Cardiac muscle cell (in vitro differentiated cells and primary cell): ENCODE measurements at places on chromosomes 4 and X. TPM values are rescaled to one million over a fixed set of nuclear protein-coding genes. Genes with fewer than 3 reads are reported as not detected.

ZNF674 gene
- 1.3 and 1.6 TPM in 2 replicates for polyA plus RNA-seq

SNCA gene
- 112 and 127 TPM in 2 replicates for polyA plus RNA-seq

GLRB gene
- 0.75 and 2.6 TPM in 2 replicates for polyA plus RNA-seq

DAPP1 gene
- 0.41 TPM in 1 of 2 replicates, not detected in the other for polyA plus RNA-seq

PPP2R2C gene
- not detected in 2 replicates for polyA plus RNA-seq

SRPK3 gene
- 0.57 and 0.71 TPM in 2 replicates for polyA plus RNA-seq

UGT2B11 gene
- not detected in 2 replicates for polyA plus RNA-seq

ARSJ gene
- polyA plus RNA-seq: not detected in 2 replicates

EPGN gene
- not detected in 2 replicates for polyA plus RNA-seq

NPY5R gene
- polyA plus RNA-seq: 15.2 and 19.1 TPM in 2 replicates

FREM3 gene
- not detected in 2 replicates for polyA plus RNA-seq

DNA sequence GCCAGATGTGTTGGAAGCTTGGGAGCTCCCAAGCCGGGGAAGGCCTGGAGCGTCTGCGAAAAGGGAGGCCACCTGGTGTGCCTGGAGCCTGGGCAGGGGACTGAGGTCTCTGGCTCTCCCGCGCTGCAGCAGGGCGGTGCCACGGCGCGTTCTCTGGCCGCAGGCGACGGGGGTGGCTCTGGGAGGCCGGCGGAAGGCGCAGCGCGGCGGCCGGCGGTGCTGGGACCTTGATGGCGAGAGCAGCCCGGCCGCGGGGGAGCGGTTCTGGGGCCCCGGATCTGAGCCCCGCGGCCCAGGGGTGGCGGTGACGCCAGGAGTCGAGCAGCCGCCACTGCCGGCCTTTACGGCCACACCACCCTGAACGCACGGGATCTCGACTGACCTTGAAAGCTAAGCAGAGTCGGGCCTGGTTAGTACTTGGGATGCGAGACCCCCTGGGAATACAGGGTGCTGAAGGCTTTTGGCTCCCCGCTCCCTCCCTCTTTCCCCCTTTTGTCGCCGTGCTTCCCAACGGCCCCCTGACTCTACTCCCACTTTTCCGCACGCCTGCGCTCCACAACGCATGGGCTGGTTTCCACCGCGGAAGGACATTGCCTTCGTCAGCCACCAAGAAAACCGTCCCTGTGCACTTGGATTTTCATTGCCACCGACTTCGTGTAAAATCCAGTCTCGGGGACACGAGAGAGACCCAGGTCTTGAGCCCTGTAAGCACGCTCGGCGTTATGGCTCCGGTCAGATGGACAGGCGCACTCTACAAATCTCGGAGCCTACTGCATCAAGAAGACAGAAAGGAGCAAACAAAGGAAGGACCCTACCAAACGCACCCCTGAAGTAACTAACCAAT, 9.5 kb downstream of the FRG2 start:
- H3K27ac ChIP-seq: no peak overlapping the region
- H3K36me3 ChIP-seq: no peaks in the 10 kb centered on the region
- H3K27me3 ChIP-seq: peaks cover 97% of the 10 kb centered on the region
- DNase-seq: no peak
- H3K4me1 ChIP-seq: no peaks in the 10 kb centered on the region

DNA sequence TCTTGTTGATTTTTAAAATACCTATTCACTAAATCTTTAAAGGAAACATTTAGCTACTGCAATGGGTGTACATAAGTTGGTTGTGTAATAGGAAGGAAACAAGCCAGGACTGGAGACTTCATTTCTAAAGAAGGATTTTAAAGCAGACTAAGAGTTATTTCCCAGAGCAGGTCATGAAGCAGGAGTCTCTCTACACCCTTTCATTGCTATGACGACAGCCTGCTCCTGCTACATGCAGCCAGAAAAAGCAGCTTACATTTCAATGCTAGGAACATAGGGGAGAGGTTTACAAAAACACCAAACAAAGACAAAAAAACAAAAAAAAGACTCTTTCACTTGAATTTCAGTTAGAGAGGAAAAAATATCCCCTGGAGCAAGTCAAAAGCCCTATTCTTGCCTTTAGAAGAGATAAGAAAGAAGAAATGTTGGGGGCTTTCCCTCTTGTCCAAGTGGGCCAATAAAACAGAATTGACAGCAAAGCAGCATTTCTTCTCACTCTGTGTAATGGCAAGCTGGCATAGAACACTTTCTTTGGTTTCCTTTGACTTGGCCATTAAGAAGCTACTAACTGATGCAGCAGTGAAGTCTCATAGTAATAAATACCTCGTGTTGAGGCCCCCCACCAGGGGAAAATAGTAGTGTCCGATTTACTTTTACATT, 3.4 kb downstream of the SPARCL1 start:
- H3K27ac ChIP-seq: no peak overlapping the region
- no peaks in the 10 kb centered on the region for H3K27me3 ChIP-seq
- peak; percentile 83 for DNase-seq
- H3K36me3 ChIP-seq: no peaks in the 10 kb centered on the region
- H3K4me1 ChIP-seq: peaks cover 14% of the 10 kb centered on the region

DNA sequence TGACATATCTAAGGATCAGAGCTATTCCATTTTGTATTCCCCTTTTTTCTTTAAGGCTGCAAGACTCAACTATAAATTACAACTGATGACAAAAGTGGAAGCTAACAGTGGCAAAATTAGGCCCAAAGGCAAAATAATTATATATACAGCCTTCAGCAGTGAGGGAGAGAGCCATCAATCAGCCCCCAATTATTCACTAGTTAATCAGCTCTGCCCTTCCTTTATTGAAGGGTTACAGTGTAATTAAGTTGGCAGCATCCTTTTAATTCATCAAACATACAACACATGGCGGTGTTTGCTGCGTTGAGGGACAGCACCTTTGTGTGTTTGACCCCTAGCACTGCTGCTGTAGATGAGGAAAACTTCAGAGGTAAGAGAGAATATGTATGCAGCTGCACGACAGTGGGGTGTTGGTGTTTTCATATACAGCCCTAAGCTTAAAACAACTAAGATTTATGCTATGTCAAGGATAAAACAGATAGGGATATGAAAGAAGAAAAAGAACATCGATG, 973.9 kb upstream of the POU3F4 start:
- no peaks in the 10 kb centered on the region for H3K27me3 ChIP-seq
- DNase-seq: no peak
- no peaks in the 10 kb centered on the region for H3K36me3 ChIP-seq
- H3K27ac ChIP-seq: no peak overlapping the region

- H3K36me3 ChIP-seq: no peaks in the 10 kb centered on the region
- H3K27me3 ChIP-seq: no peaks in the 10 kb centered on the region
- H3K4me1 ChIP-seq: no peaks in the 10 kb centered on the region
Observed at GRCh38 chrX:51155157-51155556, 177.5 kb upstream of the NUDT10 start.

DNA sequence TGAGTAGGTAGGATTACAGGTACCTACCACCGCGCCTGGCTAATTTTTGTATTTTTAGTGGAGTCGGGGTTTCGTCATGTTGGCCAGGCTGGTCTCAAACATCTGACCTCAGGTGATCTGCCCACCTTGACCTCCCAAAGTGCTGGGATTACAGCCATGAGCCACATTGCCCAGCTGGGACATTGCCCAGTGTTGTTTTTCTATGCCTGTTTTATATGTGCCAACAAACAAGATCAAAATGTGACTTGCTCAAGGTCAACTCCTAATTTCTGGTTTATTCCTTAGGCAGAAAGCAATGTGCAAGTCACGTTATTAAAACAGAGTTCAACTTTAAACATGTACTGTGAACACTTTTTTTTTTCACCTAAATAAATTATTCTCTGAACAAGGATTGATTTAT, 2.7 kb downstream of the LRIT3 start:
- H3K4me3 ChIP-seq: no peak overlapping the region
- no peaks in the 10 kb centered on the region for H3K27me3 ChIP-seq
- H3K36me3 ChIP-seq: no peaks in the 10 kb centered on the region
- no peak for DNase-seq
- no peaks in the 10 kb centered on the region for H3K4me1 ChIP-seq

DNA sequence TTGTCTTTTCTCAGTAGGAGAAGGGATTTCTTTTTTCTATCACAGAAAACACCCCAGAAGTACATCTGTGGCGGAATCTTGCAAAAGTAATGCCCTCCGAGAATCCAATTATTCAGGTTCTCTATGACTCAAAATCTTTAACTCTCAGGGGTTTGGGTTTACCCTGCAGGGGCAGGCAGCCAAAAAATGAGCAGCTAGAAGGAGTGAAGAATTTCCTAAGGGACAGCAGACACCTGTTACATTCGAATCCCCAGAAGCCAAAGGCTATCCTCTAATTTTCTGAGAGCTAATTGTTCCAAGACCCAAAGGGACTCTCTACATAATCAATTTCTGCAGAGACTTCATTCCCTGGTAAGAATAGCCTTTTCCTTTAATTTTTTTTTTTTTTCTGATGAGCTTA, 27.5 kb upstream of the CBR4 start:
- H3K27me3 ChIP-seq: no peaks in the 10 kb centered on the region
- no peak overlapping the region for H3K4me3 ChIP-seq
- no peaks in the 10 kb centered on the region for H3K36me3 ChIP-seq
- DNase-seq: no peak
- no peaks in the 10 kb centered on the region for H3K4me1 ChIP-seq
- no peak overlapping the region for H3K27ac ChIP-seq

DNA sequence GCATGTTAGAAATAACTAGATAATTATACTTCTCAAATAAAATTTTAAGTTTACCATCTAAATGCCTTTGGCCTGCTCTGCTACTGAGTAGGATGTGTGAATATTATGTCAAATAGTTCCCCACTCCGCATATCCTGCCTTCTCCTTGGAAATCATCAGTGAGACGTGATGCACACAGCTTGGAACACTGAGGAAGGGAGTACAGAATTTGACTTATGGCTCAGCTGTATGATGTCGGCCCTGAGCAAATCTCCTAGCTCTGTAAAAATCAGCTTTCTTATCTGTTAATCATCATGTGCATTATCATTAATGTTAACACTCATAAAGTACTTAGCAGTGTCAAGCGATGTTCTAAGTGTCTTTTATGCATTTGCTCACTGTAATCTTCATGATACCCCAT, 241.0 kb upstream of the ANKRD50 start:
- no peak overlapping the region for H3K4me3 ChIP-seq
- no peaks in the 10 kb centered on the region for H3K4me1 ChIP-seq
- no peaks in the 10 kb centered on the region for H3K36me3 ChIP-seq
- H3K27me3 ChIP-seq: no peaks in the 10 kb centered on the region
- DNase-seq: no peak

DNA sequence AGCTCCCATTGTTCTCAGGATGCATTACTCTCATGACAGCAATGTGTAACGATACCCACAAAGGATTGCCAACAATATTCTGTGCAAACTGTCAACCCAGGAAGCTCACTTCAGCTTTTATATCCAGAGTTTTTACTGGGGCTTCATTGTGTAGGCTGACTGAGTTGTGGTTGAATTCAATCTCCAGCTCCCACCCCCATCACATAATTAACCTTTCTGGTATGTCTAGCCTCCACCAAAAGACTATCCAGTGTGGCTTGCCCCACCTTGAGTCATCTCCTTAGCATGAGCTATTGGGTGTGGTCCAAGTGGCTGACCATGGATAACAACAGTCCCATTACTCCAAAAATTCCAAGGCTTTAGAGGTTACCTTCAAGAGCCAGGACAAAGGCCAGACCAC, 17.7 kb upstream of the TAB3 start:
- DNase-seq: no peak
- H3K27me3 ChIP-seq: no peaks in the 10 kb centered on the region
- H3K36me3 ChIP-seq: no peaks in the 10 kb centered on the region
- H3K27ac ChIP-seq: no peak overlapping the region
- no peak overlapping the region for H3K4me3 ChIP-seq

- no peaks in the 10 kb centered on the region for H3K36me3 ChIP-seq
- no peak overlapping the region for H3K27ac ChIP-seq
- DNase-seq: peak; percentile 2
- H3K4me1 ChIP-seq: no peaks in the 10 kb centered on the region
- H3K4me3 ChIP-seq: no peak overlapping the region
Observed at GRCh38 chrX:150664290-150664689, 28.9 kb upstream of the MTMR1 start.

DNA sequence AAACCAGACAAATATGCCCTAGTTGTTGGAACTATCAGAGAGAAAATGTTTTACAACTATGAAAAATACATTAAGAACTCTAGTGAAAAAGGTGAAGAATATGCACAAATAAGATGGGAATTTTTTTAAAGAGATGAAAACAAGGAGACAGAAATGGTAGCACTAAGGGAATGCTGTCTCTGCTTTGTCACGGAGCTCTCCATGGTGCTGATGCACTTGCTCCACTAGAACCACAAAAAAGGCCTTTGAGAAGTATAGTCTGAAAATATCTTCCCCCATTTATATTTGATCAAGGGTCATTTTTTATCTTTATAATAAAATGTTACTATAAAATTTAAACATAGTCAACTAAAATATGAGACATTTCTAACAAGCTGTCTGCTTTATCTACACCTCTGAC, 1655.5 kb upstream of the AGA start:
- no peaks in the 10 kb centered on the region for H3K27me3 ChIP-seq
- no peak overlapping the region for H3K27ac ChIP-seq
- H3K4me1 ChIP-seq: no peaks in the 10 kb centered on the region
- H3K4me3 ChIP-seq: no peak overlapping the region
- peak; percentile 83 for DNase-seq

DNA sequence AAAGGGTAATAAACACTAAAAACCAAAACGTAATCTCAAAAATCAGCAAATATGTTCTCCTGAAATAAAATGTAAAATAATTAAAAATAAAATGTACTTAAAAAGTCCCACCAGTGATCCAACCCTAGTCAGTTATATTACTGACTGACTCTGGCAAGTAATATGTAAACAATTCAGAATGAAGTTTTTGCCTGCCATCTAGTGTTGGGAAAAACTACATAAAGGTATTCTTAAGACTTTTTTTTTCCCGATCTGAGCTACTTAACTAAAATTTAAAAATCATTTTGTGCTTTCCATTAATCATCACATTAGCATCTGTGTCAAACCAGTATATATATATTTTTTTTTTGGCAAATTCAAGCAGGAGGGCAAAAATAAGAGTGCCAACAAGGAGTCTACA, 24.0 kb downstream of the RCHY1 start:
- H3K4me1 ChIP-seq: no peaks in the 10 kb centered on the region
- DNase-seq: no peak
- no peak overlapping the region for H3K4me3 ChIP-seq

- no peaks in the 10 kb centered on the region for H3K36me3 ChIP-seq
- H3K4me1 ChIP-seq: no peaks in the 10 kb centered on the region
- no peak overlapping the region for H3K27ac ChIP-seq
- no peak for DNase-seq
Observed at GRCh38 chr4:169051761-169052593, 41.9 kb upstream of the CBR4 start.

DNA sequence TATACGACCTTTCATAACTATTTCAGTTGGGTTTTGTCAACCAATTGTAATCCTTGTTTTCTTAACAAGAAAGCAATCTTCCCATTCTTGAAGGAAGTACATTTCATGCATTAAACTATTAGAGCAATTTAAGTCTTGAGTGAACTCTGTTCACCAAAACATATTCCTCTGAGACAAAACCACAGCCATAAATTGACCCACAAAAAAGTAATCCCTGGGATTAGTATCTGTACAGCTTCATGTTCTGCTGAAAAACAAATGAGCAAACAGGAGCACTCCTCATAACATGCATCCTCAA, 207.0 kb upstream of the PDE5A start:
- DNase-seq: no peak
- no peak overlapping the region for H3K4me3 ChIP-seq
- no peaks in the 10 kb centered on the region for H3K4me1 ChIP-seq
- no peak overlapping the region for H3K27ac ChIP-seq
